ENCODE measurements at places on chromosomes 16 and 17.

DNA sequence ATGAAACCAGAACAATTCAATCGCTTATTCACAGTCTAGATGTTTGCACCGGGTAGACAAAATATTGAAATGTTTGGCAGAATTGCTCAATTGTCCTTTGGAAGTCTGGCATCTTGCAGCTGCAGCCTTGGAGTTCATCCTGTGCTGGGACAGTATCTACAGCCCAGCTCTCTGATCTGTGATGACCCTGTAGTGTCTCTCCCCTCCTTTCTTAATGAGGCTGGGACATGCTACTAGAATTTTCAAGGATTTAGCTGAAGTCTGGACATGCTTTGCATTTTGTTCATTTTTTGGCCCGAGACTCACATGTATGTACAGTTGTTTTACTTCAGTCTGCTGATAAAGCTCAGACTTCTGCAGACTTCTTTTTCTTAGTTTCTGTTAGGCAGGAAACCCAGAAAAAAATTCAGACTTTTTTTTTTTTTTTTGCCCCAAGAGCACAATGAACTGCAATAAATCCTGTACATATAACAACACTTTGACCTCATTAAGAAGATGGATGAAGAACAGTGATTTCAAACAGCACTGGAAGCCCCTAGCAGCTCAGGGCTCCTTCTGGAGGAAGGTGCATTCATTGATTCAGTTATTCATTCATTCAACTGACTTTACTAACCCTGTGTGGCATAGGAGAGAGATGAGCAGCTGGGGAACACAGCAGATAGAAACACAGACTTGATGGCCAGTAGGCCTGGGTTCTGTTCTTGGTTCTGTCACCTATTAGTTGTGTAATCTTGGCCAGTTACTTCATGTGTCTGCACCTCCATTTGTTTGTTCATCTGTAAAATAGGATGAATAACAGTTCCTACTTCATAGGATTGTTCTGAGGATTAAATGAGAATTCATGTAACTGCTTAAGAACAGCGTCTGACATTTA lies 210.0 kb downstream of the MAP2K4 start:
- DNase-seq: no peak

GRCh38 chr17:27244491-27245223 lies 49.3 kb upstream of the WSB1 start:
- DNase-seq: no peak

DNA sequence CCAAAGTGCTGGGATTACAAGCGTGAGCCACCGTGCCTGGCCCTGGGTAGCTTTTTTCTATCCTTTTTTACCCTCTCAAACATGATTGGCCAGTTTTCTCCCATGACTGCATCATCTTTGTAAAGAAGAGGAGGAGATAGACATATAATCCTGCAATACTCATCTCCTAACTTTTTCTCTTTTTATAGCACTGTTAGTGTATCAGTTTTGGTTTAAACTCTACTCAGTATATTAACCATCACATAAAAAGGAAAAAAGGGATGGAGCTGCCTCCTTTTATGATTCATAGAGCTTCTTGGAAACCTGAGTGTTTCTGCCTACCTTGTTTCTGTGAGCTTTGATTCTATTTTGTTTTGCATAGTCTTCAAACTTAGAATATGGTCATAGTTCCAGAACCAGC lies 12.0 kb upstream of the TMEM106A start:
- DNase-seq: no peak

DNA sequence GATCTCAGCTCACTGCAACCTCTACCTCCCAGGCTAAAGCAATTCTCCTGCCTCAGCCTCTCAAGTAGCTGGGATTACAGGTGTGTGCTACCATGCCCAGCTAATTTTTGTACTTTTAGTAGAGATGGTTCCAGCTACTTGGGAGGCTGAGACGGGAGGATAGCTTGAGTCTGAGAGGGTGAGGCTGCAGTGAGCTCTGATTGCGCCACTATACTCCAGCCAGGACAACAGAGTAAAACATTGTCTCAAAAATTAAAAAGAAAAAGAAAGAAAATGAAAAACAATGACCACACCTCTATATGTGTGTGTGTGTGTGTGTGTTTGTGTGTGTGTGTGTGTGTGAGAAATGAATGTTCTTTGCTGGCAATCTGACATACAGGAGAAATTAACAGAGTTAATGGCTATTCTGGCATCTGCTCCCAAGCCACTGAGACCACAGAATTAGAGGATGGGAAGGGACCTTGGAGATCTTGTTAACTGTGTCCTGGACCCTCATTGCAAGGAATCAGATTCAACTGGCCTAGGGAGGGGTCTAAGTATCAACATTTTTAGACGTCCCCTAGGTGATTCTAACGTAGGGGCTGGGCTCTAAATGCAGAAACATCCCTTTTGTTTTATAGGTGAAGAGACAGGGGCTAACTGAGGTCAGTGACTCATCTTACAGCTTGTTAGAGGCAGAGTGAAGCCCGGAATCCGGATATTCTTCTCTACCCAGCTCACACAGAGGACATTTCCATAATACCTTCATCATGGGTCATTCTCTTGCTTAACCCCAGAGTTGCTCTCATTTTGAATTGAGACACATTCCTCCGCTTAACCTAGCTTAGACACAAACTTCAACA lies 16.4 kb upstream of the MARCHF10 start:
- DNase-seq: no peak

GRCh38 chr16:31390504-31391041 lies 2.6 kb upstream of the ITGAD start:
- no peak for DNase-seq

- no peak for DNase-seq
Measured at GRCh38 chr16:57998992-57999365, 1.5 kb downstream of the ZNF319 start.

DNA sequence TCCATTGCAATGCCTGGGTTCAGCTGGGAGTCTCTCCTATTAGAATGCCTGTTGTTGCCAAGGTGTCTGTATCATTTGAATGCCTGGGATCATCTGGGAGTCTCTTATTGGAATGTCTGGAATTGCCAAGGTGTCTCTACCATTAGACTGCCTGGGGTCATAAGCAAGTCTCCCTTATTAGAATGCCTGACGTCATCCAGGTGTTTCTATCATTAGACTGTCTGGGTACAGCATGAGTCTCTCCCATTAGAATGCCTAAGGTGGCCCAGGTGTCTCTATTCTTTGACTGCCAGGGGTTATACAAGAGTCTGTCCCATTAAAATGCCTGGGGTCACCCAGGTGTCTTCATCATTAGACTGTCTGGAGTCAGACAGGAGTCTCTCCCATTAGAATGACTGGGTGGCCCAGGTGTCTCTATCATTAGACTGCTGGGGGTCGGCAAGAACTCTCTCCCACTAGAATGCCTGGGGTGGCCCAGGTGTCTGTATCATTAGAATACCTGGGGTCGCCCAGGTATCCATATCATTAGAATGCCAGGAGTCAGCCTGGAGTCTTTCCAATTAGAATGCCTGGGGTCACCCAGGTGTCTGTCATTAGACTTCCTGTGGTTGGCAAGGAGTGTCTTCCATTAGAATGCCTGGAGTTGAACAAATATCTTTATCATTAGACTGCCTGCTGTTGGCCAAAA lies 2274.0 kb downstream of the TP53TG3F start:
- DNase-seq: no peak

- no peak for DNase-seq
Measured at GRCh38 chr17:10166176-10166935, 32.0 kb downstream of the GAS7 start.

DNA sequence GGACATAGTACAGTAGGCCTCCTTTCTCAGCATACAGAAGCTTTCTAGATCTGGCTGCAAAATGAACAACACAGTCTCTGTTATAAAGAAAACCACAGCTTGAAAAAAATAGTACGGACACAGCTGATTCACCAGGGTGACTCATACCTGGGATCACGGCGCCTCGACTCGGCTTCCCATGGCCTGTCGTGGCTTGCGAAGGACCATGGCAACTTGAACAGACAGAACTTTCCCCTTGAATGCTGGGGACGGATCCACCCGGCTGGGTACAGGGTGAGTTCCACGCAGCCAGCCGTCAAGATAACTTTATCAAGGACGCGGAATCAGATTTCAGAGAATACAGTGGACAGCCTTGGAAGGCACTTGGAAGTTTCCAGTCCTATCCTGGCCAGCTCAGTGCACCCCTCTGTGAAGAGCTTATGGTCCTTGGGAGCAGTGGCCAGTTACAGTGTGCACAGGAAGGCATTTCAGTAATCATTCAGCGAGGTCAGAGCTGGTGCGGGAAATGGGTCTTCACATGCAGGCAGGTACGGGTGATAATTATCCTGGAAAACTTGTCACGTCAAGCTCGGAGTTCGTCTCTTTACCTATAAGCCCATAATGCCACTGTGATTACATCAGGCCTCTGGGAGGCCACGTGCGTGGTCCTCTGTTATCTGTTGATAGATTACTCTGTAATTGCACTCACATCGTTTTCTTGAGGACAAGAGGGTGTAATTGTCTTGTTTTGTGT lies 57.9 kb upstream of the MAF start:
- no peak for DNase-seq

- no peak for DNase-seq
Measured at GRCh38 chr16:56632156-56632847, at the start of gene MT1M. MT1M (plus strand) TSS chr16:56632659; CDS start chr16:56632732, 73 bp downstream.

- DNase-seq: no peak
Measured at GRCh38 chr17:5745111-5745813, 161.0 kb upstream of the NLRP1 start.

DNA sequence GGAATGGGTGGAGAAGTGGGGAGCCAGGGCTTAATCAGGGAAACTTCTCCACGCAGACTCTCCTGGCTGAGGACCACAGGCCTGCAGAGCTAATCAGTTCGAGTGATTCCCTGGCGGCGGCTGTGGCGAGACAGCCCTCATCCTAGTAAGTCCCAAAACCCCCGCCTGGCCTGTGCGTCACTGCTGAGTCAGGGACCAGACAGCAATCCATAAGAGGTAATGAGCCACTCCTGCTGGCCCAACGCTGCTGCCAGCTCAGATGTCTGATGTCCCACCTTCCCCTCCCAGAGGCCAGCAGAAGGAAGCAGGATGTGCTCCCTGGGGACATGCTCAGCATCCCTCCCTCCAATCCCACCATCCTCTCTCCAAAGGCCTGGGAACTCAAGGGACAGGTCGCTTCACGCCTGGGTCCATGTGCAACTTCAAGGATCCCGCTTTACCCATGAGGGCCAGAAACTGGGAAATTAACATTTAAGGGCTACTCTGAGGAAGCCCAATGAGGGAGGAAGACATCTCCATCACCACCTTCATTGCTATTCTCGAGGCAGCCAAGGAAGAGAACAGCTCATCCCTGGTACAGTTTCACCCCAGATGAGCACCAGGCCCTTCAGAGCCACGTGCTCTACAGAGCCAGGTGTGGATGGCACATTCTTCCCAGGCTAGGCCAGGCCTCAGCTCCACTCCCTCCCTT lies 7.9 kb downstream of the ACLY start:
- no peak for DNase-seq

DNA sequence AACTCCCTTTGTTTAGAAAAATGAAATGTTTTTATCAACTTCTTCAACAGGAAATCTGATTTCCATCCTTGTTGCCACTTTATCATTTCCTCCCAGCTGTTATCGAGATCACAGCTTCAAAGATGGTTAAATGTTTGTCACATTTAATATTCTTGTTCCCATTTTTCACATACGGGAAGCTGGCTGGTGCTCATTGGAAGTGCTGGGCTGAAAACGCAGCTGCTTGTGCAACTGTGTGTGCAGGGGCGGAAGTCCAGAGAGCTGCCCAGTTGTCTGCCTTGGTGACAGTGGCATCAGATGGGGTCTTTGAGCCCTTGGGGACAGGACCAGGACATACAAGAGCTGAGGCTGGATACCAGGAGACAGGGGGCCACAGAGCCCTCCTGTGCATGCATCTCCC lies 549.2 kb upstream of the CDH11 start:
- no peak for DNase-seq
